ENCODE measurements at places on chromosomes 3 and 15.

- DNase-seq: no peak
Observed at GRCh38 chr3:48678056-48678455, 7.7 kb downstream of the NCKIPSD start.

DNA sequence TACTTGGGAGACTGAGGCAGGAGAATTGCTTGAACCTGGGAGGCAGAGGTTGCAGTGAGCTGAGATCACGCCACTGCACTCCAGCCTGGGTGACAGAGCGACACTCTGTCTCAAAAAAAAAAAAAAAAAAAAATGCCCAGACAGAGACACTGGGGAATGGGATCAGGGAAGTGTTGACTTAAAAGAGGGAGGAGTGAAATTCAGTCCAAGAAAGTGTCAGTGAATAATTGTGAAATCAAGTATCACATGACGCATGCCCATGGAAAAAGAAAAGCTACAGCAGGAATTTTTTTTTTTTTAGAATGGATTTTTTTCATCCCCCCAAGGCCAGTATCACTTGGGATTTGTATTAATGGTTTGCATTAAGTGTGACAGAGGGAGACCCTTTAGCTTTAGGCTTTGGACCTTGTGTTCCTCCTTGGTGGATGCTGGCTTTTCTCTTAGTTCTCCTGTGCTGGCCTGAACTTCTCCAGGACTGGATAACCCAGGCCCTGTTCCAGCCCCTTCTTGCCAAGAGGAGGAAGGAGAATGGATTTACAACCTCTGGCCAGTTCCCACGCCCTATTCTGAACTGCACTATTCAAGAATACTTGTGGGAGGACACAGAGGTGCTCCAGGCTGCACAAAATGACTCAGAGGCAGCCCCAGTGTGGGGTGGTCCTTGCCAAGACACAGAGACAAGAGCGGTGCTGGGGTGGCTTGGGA is 36.7 kb upstream of the ZNF774 start:
- no peak for DNase-seq

DNA sequence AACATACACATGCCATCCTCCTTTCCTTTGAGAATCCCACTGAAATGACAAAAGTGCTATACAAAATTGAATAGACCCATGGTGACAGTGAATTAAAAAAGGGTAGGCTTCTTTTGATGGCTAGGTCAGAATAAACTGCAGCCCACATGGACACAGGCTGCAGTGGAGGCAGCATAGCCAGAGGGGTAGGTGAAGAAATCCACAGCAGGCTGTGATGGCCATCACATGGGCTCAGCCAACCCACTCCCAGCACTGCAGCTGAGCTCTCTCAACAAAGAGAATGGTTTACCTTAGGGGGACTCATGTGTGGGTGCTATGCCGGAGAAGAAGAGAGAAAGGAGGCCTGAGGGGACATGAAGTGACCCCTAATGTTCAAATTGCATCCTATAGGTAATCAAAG is 331.1 kb downstream of the CHST2 start:
- no peak for DNase-seq

GRCh38 chr3:106882297-106882696 is 494.9 kb upstream of the CCDC54 start:
- DNase-seq: no peak

DNA sequence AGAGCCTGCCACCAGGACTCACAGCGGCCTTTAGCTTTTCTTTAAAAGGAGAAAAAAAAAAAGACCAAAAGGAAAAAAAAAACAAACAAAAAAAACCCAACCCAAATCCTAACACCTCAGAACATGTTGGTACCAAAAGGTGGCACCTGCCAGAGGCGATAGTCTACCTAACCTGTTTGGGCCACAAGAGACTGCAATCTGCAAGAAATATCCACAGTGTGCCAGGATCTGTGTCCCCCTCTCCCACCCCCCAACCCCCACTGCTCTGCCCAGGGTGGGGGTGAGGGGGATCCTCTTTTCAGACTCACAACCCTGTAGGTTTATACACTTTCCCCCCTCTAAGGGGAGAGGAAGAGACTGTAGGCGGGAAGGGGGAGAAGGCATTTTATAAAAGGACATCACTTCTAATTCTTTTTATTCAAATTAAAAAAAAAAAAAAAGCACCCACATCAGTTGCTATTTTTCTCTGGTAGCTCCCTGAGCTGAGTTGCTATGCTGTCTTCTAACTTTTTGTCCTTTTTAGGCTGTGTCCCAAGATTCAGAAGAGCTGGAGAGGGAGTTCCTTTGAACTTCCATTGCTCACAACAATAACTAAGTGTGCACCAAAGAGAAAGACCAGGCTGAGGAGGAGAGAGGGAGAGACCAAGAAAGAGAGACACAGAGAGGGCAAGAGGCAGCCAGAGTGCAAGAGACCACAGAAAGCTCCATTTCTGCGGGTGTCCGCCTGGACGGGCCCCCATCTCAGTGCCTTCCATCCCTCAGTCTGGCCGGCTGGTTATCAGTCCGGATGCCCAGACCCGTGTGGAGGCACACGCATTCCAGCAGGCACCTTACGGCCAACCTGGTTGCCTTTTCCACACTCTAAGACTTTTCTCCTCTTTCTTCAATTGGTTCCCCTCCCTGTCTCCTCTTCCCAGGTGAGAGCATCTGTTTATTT is 48.9 kb downstream of the TLE3 start:
- DNase-seq: no peak

DNA sequence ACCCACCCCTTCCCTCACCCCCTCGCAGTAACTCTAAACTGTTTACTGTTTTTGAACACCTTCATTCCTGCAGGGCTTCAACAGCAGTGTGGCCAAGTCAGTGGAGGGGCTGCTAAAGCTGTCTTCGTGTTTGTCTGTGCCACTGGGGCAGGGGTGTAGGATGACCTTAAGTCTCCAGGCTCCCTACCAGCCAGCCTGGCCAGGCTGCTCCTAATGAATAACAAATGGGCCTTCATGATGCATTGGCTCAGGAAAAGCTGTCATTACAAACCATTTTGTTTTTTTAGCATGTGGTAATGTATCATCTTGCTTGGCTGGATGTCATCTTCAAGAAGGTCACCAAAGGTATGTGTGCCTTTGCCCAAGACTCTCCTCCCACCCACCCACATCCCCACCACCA is 372.2 kb upstream of the WNT5A start:
- no peak for DNase-seq
